ENCODE measurements at places on chromosomes 4 and X.
A peak's percentile ranks its signal among the peaks of the same experiment; 100 is the strongest.

GRCh38 chr4:1097553-1097952 is 15.8 kb downstream of the RNF212 start:
- no peak for DNase-seq

GRCh38 chr4:80980239-80980638 is 50.3 kb upstream of the BMP3 start:
- no peak for DNase-seq

- no peak for DNase-seq
Observed at GRCh38 chrX:130165181-130165702, 399 bp downstream of the AIFM1 start.

DNA sequence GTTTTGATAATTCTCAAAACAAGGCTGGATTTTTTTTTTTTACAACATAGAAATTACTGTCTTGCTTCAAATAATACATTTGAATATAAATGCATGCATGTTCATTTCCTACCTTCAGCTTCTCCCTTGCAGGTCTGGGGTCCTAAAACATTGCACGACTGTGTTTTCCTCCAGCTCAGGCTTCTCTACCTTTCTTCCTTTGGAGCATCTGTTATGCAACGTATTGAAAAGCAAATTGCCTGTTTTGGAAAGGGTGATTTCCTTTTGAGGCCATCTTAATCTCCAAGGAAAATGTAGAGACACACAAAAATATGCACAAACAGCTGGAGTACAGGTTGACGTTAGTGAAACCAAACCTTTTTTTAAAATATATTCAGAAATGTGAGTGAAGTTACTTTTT is 115.6 kb upstream of the TLL1 start:
- DNase-seq, result no peak

GRCh38 chrX:112164420-112164819 is 81.8 kb upstream of the TRPC5 start:
- no peak for DNase-seq

DNA sequence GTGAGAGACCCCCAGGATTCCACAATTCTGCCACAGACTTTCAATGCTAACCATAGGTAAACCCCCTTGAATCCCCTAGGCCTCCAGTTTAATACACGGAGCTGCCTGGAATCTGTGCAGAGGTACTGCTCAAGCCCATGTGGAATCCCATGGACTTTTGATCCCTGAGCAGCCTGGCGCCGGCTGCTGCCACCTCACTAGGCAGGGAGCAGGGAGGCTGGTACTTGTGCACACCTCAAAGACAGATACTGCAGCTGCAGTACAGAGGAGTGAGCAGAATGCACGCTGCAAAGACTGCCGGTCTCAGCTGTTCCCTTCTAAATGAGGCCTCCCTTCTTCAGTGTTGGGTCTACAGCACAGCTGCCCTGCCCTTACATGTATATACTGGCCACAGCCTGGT is 79.4 kb downstream of the RPS6KA6 start:
- DNase-seq, result no peak

DNA sequence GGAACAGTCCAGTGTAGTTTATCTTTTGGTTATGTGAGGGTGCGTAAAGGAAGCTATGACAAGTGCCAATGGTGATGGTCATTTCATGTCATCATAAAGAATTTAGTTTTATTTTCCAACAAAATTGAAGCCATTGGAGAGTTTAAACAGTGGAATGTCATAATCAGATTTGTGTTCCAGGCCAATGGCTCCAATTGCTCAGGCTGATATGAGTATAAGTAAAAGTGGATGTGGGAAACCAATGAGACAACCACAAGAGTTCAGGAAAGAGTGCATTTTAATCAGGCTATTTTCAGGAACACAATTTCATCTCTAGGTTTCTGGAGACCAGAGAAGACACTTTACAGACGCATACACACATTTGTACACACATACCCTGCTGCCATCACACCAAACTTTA is 20.7 kb downstream of the SPANXC start:
- no peak for DNase-seq

DNA sequence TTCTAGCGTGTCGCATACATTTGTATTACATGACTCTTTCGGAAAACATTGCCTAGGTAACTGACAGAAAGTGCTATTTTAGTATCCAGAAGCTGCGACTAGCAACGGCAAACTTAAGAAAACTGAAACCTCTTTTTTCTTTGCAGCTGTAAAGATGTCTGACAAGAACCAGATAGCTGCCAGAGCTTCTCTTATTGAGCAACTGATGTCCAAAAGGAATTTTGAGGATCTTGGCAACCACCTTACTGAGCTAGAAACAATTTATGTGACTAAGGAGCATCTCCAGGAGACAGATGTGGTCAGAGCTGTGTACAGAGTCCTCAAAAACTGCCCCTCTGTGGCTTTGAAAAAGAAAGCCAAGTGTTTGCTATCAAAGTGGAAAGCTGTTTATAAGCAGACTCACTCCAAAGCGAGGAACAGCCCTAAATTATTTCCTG is 9.4 kb downstream of the TCEANC start:
- no peak for DNase-seq

GRCh38 chrX:118975831-118976598 is 1.6 kb downstream of the LONRF3 start:
- no peak for DNase-seq

- DNase-seq, result no peak
Observed at GRCh38 chrX:119753639-119754257, 4.6 kb upstream of the SOWAHD start.

DNA sequence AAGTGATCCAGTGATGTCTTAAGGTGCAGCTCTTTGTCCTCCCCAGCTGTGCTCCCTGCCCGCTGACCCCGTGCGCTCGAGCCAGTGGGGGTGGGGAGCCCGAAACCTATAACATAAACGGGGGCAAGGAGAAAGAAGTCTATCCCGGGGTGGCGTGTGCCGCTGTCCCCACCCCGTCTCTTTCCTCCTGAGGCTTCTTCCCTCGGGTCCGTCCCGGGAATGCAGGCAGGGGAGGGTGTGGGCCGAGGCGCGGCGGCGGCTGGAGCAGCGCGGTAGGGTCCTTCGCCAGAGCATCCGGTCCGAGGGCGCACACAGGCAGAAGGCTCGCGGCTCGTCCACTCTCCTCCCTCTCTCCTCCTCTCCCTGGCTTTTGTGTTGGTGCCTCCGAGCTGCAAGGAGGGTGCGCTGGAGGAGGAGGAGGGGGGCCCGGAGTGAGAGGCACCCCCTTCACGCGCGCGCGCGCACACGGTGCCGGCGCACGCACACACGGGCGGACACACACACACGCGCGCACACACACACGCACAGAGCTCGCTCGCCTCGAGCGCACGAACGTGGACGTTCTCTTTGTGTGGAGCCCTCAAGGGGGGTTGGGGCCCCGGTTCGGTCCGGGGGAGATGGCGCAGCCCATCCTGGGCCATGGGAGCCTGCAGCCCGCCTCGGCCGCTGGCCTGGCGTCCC is at the start of gene RAB33A:
Gene RAB33A, plus strand, starts transcription at position 517 of the 681 bp plus-strand sequence. Its CDS starts 101 bp downstream, at position 618.
- DNase-seq, result no peak

- DNase-seq, result no peak
Observed at GRCh38 chrX:129600981-129601424, 53.8 kb downstream of the APLN start.

DNA sequence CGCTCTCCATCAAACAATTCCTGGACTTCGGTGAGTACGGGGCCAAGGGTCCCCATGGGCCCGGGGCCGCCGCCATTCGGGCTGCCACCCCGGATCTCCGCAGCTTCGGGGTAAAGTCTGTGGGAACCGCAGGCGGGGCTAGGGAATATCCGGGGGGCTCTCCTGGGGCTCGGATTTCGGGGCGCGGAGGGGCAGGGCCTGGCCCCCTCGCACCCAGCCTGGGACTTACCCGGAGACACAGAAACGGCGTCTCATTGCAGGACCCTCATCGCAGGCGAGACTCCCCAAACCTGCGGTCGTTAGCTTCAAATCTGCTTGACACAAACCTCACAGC is 413 bp downstream of the PDK3 start:
- no peak for DNase-seq

GRCh38 chr4:159926871-159927270 is 824.0 kb downstream of the RAPGEF2 start:
- no peak for DNase-seq

- peak; percentile 63 for DNase-seq
Observed at GRCh38 chr4:176645246-176645960, 147.3 kb downstream of the VEGFC start.

DNA sequence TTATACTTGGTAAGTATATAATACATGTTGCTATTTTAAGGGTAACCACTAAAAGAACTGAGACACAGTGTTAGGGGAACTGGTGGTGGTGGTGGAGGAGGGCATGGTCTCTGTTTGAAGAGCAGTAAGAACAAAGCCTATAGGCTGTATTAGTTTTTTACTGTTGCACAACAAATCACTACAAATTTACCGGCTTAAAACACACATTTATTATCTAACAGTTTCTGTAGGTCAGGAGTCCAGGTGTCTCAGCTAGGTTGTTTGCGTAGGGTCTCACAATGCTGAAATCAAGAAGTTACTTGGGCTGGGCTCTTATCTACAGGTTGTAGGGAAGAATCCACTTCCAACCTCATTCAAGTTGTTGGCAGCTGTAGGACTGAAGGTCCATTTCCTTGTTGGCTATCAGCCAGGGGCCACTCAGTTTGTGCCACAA is 52.6 kb downstream of the CASK start:
- no peak for DNase-seq

GRCh38 chrX:151974336-151975227 is at the start of gene GABRE:
Gene GABRE, minus strand, starts transcription at chrX:151974676. Its CDS starts 51 bp downstream, at chrX:151974625.
- DNase-seq, result no peak

DNA sequence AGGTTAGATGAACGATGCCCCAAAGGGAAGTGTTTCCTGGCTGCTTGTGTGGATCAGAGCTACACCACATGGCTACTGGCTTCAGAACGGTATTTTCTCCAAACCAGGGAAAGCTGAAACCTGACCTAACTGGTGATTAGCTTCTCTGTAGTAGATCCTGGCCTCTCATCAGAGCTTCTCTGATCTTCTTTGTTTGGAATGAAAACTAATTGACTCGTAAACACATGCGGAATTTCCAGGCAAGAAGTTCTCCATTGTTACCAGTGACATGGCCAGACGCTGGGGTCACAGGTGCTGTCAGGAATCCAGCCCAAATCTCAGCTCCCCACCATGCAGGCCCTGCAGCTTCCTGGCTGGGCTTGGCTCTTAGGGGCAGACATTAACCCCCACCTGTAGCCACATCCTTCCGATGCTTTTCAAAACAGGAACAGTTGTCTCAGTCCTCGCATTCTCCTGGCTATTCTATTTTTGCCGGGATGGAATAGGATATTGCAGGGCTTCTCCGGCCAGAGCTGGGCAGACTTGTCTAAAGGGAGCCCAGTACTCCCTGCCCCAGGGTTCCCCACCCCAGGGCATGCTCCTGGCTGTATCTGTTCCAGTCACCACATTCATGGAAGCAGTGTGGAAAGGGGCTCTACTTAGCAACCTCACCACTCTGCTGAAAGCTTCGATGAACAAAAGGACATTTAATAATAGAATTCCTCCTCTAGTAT is 305.4 kb upstream of the F9 start:
- no peak for DNase-seq

DNA sequence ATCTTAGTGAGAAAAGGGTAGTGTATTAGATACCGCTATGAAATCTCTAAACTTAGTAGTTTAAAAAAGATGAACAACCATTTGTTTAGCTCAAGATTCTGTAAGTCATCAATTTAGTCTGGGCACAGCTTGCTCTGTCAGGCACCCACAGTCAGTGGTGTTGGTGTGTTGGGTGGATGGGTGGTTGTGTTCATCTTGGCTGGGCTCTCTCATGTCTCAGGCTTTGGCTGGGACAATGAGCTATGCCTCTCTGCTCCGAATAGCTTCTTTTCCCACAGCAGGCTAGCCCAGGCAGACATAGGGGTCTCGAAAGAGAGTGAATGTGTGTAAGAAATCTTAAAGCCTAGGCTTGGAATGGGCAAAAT is 127.0 kb upstream of the GATB start:
- no peak for DNase-seq

- no peak for DNase-seq
Observed at GRCh38 chr4:87116231-87116630, 104.2 kb downstream of the KLHL8 start.

DNA sequence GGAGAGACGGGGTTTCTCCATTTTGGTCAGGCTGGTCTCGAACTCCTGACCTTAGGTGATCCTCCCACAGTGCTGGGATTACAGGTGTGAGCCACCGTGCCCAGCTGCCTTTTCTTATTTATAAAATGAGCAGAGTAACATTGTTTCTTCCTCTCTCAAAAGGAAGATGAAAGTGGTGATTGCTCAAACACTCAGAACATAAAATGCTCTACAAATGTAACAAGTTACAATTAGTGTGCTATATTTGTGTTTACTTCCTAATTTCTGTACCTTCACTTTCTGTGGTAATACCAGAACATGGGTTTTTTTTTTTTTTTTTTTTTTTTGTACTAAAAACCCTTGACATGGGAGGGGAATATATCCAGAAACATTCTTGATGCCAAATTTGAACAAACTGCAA is 197.9 kb downstream of the MGST2 start:
- no peak for DNase-seq

GRCh38 chr4:114860786-114861185 is 252.6 kb downstream of the NDST4 start:
- no peak for DNase-seq

GRCh38 chrX:133321451-133321850 is 93.8 kb downstream of the GPC4 start:
- no peak for DNase-seq

DNA sequence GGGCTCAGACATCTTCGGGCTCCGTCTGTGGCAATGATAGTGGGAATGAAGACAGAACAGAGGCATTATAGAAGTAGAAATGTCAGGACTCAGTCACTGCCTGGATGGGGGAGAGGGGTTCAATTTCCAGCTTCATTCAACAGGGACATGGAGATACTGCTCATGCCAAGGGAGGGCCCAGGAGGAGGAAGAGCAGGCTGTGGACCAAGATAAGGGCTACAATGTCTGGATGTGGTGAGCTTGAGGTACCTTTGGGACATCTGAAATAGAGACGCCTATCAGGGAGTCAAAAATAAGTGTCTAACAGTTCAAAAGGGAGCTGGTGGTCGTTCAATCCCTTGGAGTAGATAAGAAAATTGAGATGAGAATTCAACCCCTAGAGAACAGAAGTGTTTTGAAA is 34.5 kb downstream of the ELF4 start:
- no peak for DNase-seq

DNA sequence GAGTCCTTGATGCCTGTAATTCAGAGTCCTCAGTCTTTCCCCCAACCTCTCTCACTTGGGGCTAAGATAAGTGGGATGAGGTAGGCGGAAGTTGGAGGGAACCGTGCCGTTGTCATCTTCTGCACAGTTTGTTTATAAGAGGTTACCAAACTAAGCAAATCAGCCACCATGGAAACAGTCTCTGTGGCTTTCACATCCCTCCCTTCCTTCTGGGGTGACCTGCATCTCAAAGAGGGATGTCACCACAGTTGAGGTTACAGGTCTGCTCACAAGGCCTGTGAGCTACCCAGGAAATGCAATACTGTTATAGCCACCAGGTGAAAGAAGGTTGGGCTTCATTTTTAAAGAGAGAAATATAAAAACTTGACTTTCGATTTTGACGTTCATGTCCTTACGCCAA is 26.3 kb downstream of the RTL5 start:
- no peak for DNase-seq

DNA sequence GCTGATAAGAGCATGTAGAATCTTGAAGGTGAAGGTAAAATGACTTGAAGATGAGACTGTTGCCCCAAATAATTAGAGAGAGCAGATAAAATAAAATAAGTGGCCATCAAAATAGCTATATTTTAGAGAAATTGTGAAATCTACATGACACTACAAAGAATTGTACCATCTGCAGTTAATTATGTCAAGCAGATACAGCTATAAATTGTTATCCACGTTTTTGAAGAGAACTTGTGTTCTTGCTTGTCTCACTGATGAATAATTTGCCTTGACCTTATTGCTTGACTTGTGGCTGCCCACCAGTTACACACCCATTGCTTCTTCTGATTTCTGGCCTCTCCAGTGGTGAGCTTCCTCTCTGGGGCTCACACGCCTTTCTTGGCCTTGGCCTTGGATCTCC is 75.8 kb upstream of the TNIP3 start:
- no peak for DNase-seq

GRCh38 chrX:116135277-116135676 is 35.3 kb upstream of the AGTR2 start:
- DNase-seq, result no peak

All from SK-N-MC (cell line).